ENCODE measurements at places on chromosomes 2 and 18.

- no peak overlapping the region for H3K4me3 ChIP-seq
- H3K36me3 ChIP-seq = no peaks in the 10 kb centered on the region
- DNase-seq = peak; percentile 3
- H3K27me3 ChIP-seq = no peaks in the 10 kb centered on the region
- H3K4me1 ChIP-seq = no peaks in the 10 kb centered on the region
These were observed 122.2 kb downstream of the NCOA1 start for GRCh38 chr2:24613154-24613814.

DNA sequence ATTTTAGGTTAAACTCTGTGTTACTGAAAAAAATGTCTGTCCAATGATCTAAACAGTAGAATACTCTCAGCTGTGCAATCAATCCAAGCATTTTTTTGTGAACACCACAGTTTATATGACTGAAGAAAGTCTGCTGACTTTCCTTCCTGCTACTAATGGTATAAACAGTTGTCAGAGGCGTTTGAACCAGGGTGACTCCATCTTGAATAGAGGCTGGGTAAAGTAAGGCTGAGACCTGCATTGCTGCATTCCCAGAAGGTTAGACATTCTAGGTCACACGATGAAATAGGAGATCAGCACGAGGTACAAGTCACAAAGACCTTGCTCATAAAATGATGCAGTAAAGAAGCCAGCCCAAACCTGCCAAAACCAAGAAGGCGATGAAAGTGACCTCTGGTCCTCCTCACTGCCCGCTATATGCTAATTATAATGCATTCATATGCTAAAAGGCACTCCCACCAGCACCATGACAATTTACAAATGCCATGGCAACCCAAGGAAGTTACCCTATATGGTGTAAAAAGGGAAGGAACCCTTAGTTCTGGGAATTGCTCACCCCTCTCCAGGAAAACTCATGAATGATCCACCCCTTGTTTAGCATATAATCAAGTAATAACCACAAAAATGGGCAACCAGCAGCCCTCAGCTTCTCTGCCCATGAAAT is 31.3 kb downstream of the POU3F3 start:
- H3K27ac ChIP-seq = no peak overlapping the region
- no peak for DNase-seq
- peaks cover 13% of the 10 kb centered on the region for H3K27me3 ChIP-seq
- no peak overlapping the region for H3K4me3 ChIP-seq
- no peaks in the 10 kb centered on the region for H3K36me3 ChIP-seq
- peaks cover 5% of the 10 kb centered on the region for H3K4me1 ChIP-seq

DNA sequence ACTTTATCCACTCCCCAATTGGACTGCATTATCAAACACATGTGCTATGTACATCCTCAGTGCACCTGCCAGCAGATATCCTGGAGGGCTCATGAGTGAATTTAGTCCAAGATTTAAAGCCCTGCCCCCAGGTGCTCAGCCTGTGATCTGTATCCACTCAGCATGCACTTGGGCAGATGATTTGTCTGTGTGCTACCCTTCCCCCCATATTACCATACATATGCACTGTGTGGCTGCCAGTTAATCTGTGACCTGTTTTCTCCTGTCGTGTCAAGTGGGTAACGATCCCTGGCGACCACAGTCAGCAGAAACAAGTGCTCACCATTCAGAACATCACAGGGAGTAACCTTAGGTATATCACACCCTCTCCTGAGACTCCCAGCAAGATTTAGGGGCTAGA is 10.2 kb downstream of the NAGK start:
- no peak for DNase-seq
- H3K4me3 ChIP-seq = no peak overlapping the region
- no peaks in the 10 kb centered on the region for H3K27me3 ChIP-seq
- peaks cover 2% of the 10 kb centered on the region for H3K4me1 ChIP-seq

GRCh38 chr2:86498468-86499260 is 57.5 kb downstream of the KDM3A start:
- H3K36me3 ChIP-seq = peaks cover 10% of the 10 kb centered on the region
- no peak for DNase-seq

GRCh38 chr2:46996300-46996843 is 80.8 kb upstream of the MCFD2 start:
- H3K4me1 ChIP-seq = no peaks in the 10 kb centered on the region
- no peak overlapping the region for H3K27ac ChIP-seq
- H3K4me3 ChIP-seq = no peak overlapping the region
- no peak for DNase-seq
- H3K27me3 ChIP-seq = no peaks in the 10 kb centered on the region

DNA sequence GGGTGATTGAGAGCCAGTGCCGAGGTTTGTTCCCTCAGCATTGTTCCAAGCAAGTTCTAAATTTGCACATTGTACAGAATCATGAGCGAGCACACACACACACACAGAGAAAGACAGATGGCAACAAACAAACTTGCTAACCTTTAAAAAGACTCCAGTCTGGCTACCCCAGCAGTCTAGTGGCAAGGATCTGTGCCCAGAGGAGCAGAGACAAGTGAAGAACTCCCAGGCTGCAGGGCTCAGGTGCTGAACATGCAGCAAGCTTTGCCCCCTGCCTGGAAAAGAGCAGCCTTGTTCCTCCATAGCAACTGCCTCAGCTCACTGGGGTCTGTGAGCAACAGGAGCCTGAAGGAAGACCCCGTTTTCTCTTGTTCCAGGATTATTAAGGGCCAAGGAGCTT is 169.2 kb upstream of the CCDC68 start:
- no peak overlapping the region for H3K27ac ChIP-seq
- H3K36me3 ChIP-seq = no peaks in the 10 kb centered on the region
- DNase-seq = no peak
- no peak overlapping the region for H3K4me3 ChIP-seq
- no peaks in the 10 kb centered on the region for H3K4me1 ChIP-seq

- DNase-seq = no peak
- H3K27ac ChIP-seq = no peak overlapping the region
- H3K4me1 ChIP-seq = no peaks in the 10 kb centered on the region
These were observed 52.1 kb upstream of the PXDN start for GRCh38 chr2:1796232-1796930.

GRCh38 chr2:28577791-28578680 is 82.2 kb downstream of the PLB1 start:
- no peak overlapping the region for H3K4me3 ChIP-seq
- H3K27me3 ChIP-seq = no peaks in the 10 kb centered on the region
- H3K36me3 ChIP-seq = no peaks in the 10 kb centered on the region

DNA sequence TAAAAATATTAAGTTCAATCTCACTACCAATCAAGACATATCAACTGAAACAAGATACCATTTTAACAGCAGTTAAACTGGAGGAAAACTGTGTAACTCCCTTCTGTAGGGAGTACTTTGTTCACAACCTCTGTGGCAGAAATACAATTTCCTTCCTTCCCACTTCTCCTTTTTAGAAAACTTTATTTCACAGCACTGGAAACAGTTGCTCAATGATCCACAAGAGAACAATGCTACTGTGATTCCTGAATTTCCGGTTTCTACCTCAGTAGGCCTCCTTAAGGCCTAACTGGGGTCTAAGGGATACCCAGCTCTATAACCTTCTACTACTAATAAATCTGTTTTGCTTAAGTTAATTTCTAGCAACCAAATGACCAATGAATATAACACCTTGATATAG is 14.1 kb downstream of the TLK1 start:
- peaks cover 17% of the 10 kb centered on the region for H3K4me1 ChIP-seq
- peak overlapping the region; percentile 32 for H3K27ac ChIP-seq
- no peaks in the 10 kb centered on the region for H3K27me3 ChIP-seq
- no peak overlapping the region for H3K4me3 ChIP-seq
- DNase-seq = no peak

DNA sequence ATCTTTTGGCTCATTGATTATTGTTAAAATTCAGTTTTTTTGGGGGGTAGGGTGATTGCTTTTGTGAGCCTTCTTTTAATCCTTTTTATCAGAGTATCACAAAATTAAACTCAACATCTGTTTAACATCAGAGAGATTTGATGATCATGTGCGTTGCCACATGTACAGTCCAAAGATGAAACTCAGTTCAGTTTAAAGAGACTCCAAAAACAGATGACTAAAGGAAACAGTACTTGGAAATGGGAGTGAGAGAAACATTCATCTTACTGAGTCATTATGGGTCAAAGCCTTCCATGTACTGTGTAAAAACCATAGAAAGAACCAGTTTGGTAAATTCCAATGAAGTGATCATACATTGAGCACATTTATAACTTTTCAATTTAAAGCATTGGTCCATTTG is 53.0 kb downstream of the LYPD6 start:
- H3K27me3 ChIP-seq = no peaks in the 10 kb centered on the region
- no peak for DNase-seq
- no peak overlapping the region for H3K4me3 ChIP-seq
- no peaks in the 10 kb centered on the region for H3K4me1 ChIP-seq
- no peaks in the 10 kb centered on the region for H3K36me3 ChIP-seq
- no peak overlapping the region for H3K27ac ChIP-seq

GRCh38 chr2:47208852-47209606 is 53.9 kb upstream of the STPG4 start:
- no peak overlapping the region for H3K4me3 ChIP-seq
- H3K36me3 ChIP-seq = no peaks in the 10 kb centered on the region
- DNase-seq = no peak
- H3K27ac ChIP-seq = no peak overlapping the region

All from T-cell (primary cell).